Small intestine (tissue), 16 donors: ENCODE measurements at places on chromosomes 7 and 10.

DNA sequence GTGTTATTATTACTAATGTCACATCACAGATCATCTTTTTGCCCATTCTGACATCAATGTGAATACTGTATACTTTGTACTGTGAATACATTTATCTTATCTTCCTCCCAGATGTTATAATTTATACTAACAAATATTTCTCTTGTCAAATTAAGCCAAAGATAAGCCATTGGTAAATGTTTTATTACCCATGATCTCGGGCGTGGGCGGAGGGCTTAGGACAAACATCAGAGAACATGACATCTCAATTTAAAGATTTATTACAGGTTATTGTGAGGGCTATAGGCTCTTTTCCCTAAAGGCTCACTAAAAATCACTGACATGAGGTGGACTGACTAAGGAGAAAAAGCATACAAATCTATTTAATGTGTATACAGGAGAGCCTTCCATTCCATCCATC lies 58.2 kb upstream of the DGKB start:
- DNase-seq, result no peak

DNA sequence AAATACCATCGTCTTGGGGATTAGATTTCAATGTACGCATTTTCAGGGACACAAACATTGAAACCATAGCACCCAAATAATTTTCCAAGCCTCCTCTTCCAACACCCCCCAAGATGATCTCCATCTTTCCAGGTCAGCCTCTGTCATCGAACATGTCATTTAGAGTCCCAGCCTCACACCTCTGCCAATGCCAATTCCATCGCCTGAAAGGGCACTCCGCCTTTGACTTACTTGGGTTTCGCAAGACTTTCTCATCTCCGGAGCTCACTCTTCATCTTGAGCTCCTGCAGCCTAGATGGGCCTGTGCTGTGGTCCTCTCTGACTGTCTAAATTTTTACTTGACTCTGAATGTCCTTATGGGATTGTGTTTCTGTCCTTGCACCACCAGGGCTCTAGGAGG lies 10.4 kb upstream of the FAM241B start:
- no peak for DNase-seq

- peak; percentile 77 for DNase-seq
Observed at GRCh38 chr10:88114368-88114767, 250.9 kb downstream of the PTEN start.

DNA sequence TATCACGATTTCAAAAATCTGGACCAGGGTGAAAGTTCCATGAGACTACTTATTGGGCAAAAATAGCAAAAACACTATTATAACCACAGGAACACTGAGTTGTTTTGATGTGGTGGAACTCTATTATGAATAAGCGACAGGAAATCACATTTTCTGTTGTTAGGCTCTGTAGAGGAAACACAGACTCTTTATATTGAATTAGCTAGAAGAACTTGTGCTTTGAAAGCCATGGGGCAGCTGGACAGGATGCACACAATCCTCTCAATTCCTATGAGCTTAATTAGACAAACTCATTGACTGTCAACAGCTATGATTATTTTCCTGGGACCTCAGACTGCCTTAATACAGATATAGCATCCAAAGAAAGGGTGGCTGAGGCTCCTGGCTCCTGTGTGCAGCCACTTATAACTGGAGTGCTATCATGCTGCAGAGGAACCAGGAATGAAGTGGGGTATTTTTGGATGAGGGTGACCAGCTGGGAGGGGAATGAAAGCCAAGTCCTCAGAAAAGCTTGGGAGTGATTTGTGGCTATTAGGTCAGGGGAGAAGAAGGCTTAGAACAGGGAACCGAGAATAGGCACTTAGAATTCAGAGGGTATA lies 657.3 kb downstream of the TYW1 start:
- DNase-seq, result no peak

GRCh38 chr7:16420329-16420648 lies 1.0 kb downstream of the CRPPA start:
- DNase-seq, result no peak

DNA sequence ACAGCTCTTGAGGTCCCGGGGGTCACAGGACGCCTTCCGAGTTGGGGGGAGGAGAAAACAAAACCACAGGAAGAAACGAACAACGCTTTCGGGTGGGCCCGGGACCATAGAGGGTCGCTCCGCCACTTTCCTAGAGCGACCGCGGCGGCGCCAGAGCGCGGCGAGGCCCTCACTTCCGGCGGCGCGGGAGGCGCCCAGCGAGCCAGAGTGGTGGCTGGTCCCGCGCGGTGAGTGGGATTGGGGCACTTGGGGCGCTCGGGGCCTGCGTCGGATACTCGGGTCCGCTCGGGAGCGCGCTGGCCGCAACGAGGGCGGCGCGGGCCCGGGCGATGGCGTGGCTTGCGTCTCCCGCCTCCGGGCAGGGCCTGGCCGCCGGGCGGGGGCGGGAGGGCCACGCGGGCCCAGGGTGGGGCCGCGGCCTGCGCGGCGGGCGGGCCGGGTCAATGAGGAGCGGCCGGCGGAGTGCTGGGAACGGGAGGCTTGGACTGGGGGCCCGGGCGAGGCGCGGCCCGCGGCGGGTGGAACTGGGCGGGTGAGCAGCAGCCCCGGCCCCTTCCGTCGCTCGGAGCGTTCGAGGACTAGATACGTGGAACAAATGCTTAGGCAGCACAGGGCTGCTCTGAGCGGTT lies at the start of gene ZNF22:
Gene ZNF22 (plus strand): TSS at position 172 of the 629 bp plus-strand sequence. CDS start 2,446 bp downstream, outside the sequence.
- DNase-seq, result peak; percentile 91

GRCh38 chr10:116699471-116700150 lies 42.8 kb downstream of the HSPA12A start:
- no peak for DNase-seq

- no peak for DNase-seq
Observed at GRCh38 chr10:72887043-72887442, 6.5 kb upstream of the OIT3 start.

- DNase-seq, result no peak
Observed at GRCh38 chr10:97766106-97766810, 5.5 kb downstream of the SFRP5 start.
